ENCODE measurements at places on chromosomes 1 and 21.

DNA sequence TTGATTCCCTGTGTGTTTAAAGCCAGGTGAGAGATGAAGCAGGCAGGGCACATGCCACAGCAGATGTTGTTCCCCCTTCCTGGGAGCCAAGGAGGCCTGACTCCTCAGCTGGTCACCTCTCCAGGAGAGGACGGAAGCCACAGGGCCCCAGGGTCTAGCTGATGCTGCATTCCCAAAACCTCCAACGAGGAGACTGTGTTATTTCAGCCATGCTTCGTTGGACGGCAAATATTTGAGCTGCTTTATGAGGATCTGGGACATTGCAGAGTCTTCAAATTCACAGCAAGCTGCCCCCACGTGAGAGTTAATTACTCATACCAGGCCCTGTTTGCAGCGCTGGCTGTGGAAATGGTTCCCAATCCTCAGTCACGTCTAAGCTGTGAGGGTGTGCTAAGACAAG is 85.3 kb downstream of the CDC7 start:
- DNase-seq: no peak

- no peak for DNase-seq
Observed at GRCh38 chr1:8970870-8971337, 25.2 kb downstream of the CA6 start.

- no peak for DNase-seq
Observed at GRCh38 chr1:74065081-74065480, 132.9 kb downstream of the LRRIQ3 start.

GRCh38 chr21:37873655-37874054 is 42.6 kb downstream of the KCNJ6 start:
- DNase-seq: no peak

GRCh38 chr1:29052100-29052499 is 71.6 kb downstream of the TMEM200B start:
- DNase-seq: no peak

DNA sequence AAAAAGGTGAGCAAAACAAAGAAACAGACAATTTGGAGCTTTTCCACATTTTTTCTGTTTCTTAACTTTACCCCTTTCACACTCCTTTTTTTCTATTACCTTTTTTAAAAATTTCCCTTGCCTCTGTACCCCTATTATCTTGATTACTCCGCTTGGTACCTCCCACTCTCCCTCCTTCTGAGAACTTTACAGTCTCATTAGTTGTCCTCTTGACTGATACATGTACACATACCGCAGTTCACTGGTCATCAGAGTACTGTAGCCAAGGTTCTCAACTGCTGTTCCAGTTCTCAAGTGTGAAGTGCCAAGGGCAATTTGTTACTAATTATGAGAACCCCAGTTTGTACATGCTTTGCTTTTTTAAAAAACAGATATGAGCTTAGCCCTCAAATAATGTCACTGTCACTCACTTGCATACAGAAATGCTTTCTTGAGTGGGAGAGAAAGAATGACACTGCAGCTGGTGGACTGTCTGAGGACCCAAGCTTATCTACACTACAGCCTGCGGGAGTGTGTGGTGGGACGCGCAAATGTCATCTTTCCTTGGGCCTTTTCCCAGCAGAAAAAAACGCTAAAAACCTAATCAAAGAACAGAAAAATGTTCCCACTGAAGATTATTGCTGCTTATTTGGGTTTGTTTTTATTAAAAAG is 160.8 kb downstream of the DISP1 start:
- DNase-seq: no peak

DNA sequence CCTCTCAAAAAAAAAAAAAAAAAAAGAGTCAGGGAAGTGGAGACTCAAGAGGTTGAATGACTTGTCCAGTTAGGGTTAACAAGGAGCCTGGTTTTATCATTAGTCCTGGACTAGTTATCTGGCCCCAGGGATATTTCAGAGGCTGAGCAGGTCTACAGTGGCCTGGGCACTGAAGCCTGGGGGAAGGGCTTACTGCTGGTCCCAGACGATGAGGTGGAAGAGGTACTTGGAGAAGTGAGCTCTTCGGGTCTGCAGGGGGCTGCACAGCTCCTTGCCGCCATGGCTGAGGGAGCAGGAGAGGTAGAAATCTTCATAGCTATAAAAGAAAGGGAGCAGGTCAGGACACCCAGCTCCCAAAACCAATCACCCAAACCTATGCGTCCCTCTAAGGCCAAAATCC is 40.1 kb downstream of the PIK3C2B start:
- DNase-seq: no peak

GRCh38 chr1:31095298-31095981 is 29.9 kb upstream of the PUM1 start:
- no peak for DNase-seq

GRCh38 chr1:54428837-54429518 is 22.8 kb upstream of the SSBP3 start:
- no peak for DNase-seq

GRCh38 chr1:207191776-207192175 is 87.7 kb downstream of the C4BPA start:
- no peak for DNase-seq

GRCh38 chr1:224375059-224375458 is 18.4 kb downstream of the CNIH4 start:
- DNase-seq: no peak

- DNase-seq: no peak
Observed at GRCh38 chr1:59901770-59902388, 24.7 kb downstream of the CYP2J2 start.

DNA sequence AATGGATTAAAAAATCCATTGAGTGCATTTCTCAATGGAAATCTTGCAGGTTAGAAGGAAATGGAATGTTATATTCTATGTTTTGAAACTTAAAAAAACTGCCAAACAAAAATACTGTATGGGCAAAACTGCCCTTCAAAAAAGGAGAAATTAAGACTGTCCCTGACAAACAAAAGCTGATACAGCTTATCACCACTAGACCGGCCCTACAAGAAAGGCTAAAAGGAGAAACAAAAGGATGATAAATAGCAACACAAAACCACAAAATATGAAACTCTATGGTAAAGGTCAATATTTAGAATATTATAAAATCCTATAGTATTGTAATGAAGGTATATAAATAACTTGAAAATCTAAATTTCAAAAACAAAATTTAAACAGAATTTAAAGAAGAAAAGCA is 60.0 kb downstream of the SLC25A24 start:
- no peak for DNase-seq

- no peak for DNase-seq
Observed at GRCh38 chr1:199279067-199279466, 640.2 kb downstream of the PTPRC start.

GRCh38 chr1:19648689-19649088 is 4.6 kb downstream of the NBL1 start:
- no peak for DNase-seq

DNA sequence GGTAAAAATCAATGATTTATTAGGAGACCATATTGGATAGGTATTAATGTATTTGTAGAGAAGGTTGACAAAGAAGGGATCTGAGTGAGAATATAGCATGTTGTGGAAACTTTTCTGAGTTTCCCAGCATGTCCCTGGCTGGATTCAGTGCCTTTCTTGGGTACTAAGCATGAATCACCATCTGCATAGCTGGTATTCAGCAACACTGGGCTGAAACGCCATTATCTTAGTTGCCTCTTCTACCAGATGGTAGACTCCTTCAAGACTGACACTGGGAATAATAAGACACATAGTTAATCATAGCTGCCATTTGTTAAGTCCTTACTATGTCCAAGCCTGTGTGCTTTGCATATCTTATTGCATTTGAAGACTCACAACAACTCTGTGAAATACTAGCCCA is 45.5 kb downstream of the ATP5PF start:
- DNase-seq: no peak

- DNase-seq: no peak
Observed at GRCh38 chr1:235725434-235725833, 75.8 kb upstream of the GNG4 start.

DNA sequence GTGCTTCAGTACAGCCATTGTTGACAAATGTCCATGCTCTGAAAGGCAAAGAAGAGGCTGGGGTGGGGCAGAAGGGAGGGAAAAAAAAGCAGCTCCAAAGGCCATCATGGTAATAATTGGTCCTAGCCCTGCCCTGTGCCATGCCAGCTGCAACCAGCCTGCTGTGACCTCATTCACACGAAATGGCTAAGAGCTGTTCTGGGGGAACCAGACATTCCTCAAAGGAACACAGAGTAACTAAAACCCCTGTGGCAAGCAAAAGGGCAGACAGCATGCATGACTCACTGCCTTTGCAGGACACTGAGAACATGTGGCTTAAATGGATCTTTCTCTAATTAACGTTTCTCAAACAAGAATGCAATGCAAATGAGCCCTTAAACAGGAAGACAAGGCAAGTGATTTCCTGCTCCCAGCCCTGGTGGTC is 42.3 kb downstream of the STYXL2 start:
- DNase-seq: no peak

DNA sequence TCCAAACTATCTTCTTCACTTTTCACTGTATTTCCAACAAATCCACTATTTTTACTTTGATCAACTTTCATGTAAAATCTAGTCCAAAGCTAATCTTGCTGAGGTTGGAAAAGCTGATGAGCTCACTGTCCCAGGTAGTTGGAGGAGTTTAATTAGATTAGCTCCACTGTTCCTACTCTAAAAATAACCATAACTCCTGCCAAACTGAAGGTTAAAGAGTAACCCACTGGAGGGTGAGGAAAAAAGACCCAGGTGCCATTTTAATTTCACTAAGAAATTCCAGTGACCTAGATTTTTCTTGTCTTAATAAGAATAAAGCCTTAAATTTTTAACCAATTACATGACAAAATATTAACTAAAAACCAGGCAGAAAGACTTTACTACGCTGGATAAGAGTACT is 15.3 kb downstream of the DCAF8 start:
- DNase-seq: no peak

DNA sequence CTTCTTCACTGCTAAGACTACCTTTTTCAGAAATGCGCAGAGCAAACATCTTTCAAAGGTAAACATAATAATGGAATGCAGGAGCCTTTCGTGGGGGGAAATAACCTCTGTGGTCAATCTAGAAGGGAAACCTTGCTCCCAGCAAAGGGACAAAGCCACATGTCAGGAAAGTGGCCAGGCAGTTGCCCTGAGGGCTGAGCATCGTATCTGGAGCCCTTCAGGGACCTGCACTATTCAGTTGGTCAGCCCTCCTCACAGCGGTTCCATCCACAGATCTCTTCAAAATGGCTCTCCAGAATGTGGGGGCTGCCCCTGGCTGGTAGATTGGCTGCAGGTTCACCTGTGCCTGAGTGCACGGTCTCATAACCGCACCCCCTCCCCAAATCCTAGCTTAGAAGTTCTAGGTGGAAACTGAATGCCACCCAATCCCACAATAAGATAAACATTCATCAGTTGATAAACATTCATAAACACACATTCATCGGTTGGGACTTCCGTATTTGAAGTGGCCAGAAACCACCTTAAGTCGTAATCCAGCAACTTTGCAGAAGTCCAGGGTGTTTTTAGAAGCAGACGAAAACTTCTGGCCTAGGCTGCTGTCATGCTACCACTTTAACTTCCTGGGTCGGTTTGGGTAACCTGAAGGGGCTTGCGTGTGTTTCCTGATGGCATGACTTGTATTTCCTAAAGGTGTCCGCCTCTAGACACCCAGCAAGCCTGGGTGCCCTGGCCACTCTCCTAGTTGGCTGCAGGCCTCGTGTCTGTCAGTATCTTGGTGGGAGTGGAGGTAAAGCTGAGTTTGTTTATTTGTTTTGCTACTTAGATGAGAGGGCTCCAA is 50.5 kb downstream of the RASSF5 start:
- DNase-seq: no peak

GRCh38 chr1:118290046-118290445 is 105.0 kb upstream of the SPAG17 start:
- DNase-seq: no peak

DNA sequence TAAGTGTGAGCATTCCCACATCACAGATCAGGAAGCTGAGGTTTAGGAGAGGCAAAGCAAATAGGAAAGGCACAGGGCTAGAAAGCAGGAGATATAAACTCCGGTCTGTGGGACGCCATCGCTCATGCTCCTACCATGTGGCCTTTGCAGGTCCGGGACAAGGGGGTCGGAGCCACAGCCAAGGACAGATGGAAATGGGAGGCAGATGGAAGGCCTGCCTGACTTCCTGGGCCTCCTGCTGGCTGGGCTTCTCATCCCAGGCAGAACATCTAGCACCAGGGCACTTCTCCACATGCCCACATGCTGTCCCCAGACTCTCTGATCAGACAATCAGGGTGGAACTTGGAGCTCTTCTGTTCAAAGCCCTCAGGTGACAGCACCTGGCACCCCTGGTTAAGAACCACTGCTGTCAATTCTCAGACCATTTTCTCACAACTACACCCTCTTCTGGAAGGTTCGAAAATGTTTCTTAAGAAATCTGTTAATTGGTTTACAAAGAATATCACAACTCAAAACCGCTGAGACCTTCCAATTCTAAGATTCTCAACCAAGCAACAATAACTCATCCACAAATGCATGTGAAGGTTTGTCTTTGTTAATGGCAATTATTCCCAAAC is 173.3 kb upstream of the EDN2 start:
- no peak for DNase-seq

- DNase-seq: no peak
Observed at GRCh38 chr1:222784916-222785315, 29.9 kb upstream of the DISP1 start.

- no peak for DNase-seq
Observed at GRCh38 chr1:71625004-71625403, 544.2 kb upstream of the ZRANB2 start.

GRCh38 chr1:151853411-151853943 is at the start of gene THEM5:
THEM5 (minus strand) TSS chr1:151853712; CDS start chr1:151853565, 147 bp downstream.
- no peak for DNase-seq

DNA sequence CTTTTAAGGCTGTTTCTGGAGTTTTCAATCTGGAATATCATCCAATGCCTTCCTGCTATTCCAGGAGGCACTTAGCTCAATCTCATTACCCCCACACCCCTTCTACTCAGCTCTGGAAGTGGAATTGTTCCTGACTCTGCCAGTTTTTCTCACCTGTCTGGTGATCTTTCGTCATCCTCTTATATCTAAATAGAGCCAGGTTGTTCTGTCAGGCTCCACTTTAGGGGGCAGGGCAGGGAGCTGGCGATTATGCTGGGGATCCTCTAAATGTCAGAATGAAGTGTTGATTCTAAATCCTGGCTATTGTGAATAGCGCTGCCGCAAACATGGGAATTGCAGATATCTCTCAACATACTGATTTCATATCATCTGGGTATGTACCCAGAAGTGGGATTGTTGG is 63.6 kb upstream of the ETV3 start:
- no peak for DNase-seq

- no peak for DNase-seq
Observed at GRCh38 chr21:31220575-31220974, 123.5 kb downstream of the TIAM1 start.

GRCh38 chr1:58785442-58786058 is 1.7 kb upstream of the JUN start:
- DNase-seq: peak; percentile 21

GRCh38 chr1:210440081-210440480 is 111.4 kb downstream of the HHAT start:
- no peak for DNase-seq

DNA sequence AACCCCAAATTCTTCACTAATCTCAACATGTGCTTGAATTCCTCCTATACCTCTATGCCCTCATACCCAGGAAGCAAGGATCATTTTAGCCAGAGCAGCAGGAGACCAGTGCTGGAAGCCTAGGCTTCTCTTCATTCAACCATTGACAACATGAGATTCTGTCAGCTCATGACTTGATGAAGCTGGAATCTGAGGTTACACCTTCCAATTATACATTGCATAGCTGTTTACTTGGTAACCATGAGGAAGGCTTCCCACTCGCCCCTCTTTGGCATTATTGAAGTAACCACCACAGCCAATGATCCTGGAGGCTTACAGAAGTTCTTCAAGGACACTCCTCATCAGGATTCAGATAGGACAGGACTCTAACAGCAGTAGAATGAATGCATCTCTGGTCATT is 160.3 kb downstream of the TPR start:
- no peak for DNase-seq

Data from effector memory CD4-positive, alpha-beta T cell (primary cell).